ACHN (cell line): ENCODE measurements at places on chromosomes 3 and 15.

DNA sequence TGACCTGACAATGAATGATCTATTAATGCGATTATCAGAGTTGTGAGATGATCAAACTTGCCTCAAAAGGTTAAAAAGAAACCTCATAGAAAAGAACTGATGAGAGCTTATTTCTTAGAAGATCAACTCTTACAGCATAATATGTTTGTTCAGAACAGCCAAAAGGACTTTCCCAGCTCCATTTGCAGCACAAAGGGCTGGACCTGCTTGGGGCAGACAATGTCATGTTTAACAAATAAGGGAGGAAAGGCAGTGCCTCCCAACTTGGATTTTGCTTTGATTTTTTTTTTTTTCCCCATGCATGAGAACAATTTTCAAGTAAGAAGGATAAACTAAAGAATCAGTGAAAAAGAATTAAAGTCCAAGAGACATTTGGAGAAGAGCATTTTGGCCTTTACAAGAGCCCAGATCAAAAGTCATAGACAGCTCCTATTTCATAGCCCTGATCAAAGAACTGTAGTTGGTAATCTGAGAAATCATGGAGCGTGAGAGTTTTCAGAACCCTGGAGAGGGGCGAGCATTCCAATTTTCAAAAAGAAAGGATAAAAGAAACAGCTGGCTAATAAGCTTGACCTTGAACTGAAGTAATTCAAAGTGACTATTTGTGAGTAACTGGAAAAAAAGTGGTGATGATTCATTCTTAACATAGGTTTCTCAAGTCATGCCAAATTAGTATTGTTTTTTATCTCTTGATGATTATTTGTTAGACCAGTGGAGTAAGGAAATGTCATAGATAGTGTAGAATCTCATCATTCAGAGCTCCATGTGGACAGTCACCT lies 136.0 kb upstream of the CFAP20DC start:
- no peak for DNase-seq

DNA sequence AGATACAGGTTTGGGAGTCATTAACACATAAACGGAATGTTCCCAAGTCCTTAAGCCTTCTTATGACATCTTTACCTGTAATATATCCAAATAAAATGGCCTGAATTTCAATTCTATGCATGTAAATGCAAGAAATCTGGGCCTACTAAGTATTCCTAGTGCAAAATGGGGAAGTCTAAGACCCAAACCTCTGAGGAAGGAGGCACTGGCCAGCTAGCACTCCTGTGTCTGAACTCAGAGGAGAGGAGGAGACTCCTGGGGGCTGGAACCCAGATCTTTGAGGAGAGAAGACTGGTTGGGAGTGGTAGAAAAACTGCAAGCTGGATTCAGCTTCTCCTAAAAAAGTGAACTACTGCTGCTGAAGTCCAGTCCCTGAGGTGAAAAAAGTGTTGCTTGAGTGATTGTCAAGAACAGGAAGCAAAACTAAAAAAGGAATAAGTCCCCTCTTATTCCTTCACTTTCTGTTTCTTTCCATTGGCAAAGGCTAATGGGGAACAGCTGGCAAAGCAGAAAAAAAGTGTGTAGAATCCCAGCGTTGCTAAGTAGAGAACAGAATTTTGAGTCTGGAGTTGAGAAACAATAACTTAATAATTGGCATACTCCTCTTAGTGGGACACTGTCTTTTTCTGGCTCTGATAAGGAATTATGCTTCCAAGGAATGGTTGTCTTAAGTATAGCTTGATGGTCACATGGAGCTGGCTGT lies 54.8 kb upstream of the ATP2C1 start:
- no peak for DNase-seq

DNA sequence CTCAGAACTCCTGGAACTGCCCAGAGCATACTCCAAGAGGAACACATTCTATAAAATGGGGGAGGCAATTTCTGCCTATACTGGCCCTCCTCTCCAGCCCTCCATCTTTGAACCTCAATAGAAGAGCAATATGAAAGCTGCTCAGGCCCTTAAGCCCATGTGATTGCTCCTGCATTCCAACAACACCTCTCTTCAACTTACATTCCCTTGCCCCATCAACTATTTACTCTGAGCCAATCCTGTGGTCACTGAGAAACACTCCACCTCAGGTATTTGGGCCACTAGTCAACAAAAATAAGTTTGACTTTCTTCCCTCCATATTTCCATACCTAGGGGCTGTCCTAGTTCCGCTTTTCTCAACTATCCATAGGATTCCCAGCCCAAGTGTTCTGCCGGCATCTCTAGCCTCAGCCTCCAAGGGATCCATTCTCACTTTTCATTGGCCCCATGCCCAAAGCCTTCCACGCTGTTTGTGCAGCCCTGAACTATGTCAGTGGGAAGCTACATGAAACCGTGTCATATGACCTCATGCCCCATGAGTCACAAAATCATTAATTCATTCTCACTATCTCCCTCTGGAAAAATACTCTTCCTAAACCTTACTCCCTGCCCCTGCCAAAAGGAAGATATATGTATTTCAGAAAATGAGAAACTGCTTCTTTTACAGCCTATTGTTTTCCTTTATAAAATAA lies 61.6 kb downstream of the GJD2 start:
- DNase-seq, result no peak

DNA sequence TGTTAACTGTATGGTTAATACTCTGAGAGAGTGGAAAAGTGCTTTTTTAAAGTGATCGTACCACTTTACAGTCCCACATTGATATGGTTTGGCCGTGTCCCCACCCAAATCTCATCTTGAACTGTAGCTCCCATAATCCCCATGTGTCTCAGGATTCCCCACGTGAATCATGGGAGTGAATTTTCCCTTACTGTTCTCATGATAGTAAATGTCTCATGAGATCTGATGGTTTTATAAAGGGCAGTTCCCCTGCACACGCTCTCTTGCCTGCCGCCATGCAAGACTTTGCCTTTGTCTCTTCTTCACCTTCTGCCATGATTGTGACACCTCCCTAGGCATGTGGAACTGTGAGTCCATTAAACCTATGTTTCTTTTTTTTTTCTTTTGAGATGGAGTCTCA lies 109.2 kb downstream of the TCF12 start:
- no peak for DNase-seq

DNA sequence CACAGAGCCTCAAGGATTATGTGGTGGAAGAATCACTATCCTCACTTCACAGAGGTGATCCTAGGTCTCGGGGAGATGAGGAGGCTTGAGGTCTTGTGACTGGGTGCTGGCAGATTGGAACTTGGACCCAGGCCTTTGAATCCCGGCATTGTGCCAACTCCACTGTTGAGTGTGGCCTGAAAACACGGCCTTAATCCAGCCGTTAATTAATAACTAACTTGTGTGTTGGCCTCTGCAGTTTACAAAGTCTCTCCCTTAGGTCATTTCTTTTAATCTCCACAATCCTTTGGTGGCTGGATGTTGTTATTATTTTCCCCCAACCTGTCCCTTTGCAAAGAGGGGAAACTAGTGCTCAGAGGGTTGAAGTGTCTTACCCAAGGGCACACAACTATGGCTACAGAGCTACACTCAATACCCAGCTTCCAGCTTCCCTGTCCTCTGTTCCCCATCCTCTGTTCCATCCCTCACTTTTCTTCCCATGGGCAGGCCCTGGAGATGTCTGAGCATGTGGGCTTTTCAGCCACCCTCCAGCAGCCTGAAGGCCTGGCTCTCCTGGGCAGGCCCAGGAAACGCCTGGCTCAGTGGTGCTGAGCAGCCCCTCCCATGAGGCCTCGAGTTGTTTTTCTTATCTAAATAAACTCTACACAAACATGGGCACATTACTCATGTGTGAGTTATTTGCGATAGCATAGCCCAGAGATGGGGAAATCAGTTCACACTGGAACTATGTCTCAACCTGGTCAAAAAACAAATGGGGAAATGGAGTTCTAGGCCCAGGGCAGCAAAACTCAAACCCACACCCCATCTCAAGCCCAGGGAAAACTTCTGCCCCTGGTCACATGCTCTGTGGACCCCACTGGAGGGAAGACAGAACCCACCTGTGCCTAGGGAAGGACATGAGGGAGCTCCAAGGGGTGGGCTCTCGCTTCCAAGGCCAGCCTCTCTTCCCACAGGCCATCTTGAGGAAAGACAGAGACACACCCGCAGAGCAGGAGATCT lies 16.8 kb upstream of the SMAD3 start:
- peak; percentile 75 for DNase-seq
